Stimulated activated naive CD8-positive, alpha-beta T cell treated with anti-CD3 and anti-CD28 coated beads, Interleukin-15, Interleukin-2, amounts not matched to agents 100 U/mL and 50 U/mL, for 24 hours (primary cell): ENCODE measurements at places on chromosomes 1 and 21.

DNA sequence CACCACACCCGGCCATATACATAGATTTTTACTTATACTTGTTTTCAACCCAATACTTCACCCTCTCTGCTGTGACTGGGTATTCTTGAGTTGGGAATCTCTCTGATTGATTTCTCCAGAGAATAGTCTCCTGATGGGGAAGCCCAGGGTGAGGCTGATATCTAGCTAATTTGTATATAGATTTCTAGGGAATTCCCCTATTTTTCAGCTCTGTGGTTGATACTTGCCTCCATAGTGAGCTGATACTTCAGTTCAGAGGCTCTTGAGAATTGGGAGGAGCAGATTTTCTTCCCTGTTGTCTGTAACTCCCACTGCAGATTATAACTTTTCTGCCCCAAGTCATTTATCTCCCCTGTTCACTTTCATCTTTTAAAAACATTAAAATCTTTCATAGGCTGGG, 14.5 kb upstream of the SH3BGRL3 start:
- no peak for DNase-seq

DNA sequence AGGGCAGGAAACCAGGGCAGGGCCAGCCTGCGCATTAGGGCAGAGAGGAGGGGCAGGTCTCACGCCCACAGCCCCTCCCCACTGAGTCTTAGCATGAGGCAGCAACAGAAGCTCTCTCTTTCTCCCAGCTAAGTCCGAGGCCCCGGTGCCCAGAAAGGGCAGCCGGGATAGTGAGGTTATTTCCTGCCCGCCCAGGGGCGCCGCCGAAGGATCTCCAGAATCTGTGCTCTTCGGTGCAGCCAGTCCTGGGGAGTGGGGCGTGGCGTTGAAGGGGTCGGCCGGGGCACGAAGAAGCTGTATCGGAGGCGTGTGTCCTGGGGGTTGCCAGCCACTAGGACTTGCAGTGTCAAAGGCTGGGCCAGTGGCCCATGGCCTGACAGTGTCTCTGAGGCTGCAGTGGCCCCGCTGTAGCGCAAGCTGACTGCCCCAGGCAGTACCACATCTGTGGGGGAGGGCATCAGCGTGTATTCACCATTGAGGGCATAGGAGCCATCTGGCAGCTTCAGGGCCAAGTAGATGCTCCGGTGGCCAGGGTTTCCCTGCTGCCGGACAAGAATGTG, 7.8 kb downstream of the ADAMTS4 start:
- no peak for DNase-seq

DNA sequence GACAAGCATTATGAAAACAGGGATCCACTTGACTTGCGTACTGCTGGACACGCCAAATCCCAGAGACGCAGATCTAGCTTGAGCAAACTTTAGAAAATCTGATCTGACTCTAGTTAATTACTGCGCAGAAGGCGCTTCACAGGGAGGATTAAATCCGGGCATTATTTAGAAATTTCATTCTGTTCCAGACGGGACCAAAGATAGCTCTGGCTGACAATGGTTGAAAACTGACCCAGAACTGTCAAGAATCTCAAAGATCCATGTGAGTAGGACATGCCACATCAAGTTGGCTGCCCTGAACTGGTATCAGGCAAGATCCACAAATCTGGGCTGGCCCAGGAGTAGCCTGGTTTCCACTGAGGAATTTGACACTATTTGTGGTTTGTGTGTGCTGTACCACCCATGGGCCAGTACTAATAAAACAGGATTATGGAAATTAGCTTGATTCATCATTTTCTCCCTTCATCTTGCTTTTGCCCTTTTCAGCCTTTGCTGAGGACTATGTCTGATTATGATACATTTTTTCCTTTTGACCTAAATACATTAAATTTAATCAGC, 171.0 kb downstream of the VAV3 start:
- DNase-seq: no peak

DNA sequence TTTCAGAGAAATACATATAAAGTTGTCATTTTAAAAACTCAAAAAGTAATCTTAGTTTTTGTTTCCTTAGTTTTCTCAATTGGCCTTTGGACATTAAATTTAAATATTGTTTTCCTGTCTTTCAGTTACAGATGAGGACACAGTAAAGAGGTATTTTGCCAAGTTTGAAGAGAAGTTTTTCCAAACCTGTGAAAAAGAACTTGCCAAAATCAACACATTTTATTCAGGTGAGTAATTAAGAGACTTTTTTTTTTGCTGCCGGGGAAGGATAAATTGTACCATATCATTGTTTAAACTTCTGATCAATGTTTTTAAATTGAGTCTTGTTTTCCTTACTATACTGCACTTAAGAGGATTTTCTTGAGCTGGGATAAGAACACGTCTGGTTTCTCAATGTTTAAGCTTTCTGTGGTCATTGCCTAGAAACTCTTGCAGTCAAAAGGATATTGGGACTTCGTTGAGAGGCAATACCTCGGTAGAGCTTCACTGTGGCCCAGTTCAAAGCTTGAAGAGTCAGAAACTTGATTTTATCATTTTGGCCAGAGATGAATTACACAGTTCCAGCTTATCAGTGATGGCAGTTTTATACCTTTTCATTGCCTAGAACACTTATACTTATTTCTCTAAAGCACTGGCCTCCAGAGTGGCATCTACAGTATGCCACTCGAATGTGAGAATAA, 124.9 kb upstream of the KIAA1614 start:
- DNase-seq: no peak
